ENCODE measurements at places on chromosomes 12 and 14. TPM values are rescaled to one million over a fixed set of nuclear protein-coding genes. Genes with fewer than 3 reads are reported as not detected.

GRCh38 chr14:21382095-21382494, 1.7 kb downstream of the SUPT16H start:
- H3K4me3 ChIP-seq = peak overlapping the region; percentile 96
- no peaks in the 10 kb centered on the region for H3K4me1 ChIP-seq
- H3K36me3 ChIP-seq = peaks cover 38% of the 10 kb centered on the region
- no peaks in the 10 kb centered on the region for H3K27me3 ChIP-seq
- no peak for DNase-seq
- no peak overlapping the region for H3K27ac ChIP-seq

GRCh38 chr12:132502149-132502881, 12.4 kb downstream of the FBRSL1 start:
- H3K4me3 ChIP-seq = no peak overlapping the region
- DNase-seq = peak; percentile 93
- no peaks in the 10 kb centered on the region for H3K27me3 ChIP-seq
- peaks cover 4% of the 10 kb centered on the region for H3K4me1 ChIP-seq
- H3K27ac ChIP-seq = no peak overlapping the region

GRCh38 chr14:23805761-23806160, 147.8 kb upstream of the DHRS4 start:
- H3K27me3 ChIP-seq = no peaks in the 10 kb centered on the region
- H3K4me3 ChIP-seq = no peak overlapping the region
- H3K4me1 ChIP-seq = no peaks in the 10 kb centered on the region
- H3K36me3 ChIP-seq = no peaks in the 10 kb centered on the region
- no peak for DNase-seq
- no peak overlapping the region for H3K27ac ChIP-seq

DNA sequence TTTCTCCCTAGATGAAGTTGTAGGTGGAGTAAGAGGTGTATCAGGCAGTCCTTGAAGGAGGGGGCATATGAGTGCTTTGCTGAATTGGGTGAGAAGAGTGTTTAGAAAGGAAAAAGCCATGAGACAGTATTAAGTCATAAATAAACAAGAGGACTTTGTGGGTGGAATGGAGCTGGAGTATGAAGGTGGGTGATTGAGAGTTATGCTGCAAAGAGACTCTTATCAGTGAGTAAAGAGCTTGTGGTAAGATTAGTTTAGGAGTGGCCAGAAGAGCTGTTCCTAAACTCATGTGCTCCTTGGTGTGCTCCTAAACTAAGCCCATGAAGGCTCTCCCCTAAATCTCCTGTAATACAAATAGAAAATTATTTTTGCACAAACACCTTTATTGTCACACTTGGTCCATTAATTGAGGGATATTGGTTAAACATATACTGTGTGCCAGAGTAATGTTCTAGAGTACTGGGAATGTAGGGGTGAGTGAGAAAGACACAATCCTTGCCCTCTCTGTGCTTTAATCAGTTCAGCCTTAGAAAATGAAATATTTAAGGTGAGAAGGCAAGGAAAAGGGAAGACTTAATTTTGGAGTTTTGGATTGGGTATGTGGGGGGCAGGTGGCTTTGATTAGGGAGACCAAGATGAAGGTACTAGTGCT, 9.8 kb downstream of the CHPT1 start:
- no peak overlapping the region for H3K4me3 ChIP-seq
- H3K36me3 ChIP-seq = no peaks in the 10 kb centered on the region
- no peaks in the 10 kb centered on the region for H3K27me3 ChIP-seq
- DNase-seq = no peak

DNA sequence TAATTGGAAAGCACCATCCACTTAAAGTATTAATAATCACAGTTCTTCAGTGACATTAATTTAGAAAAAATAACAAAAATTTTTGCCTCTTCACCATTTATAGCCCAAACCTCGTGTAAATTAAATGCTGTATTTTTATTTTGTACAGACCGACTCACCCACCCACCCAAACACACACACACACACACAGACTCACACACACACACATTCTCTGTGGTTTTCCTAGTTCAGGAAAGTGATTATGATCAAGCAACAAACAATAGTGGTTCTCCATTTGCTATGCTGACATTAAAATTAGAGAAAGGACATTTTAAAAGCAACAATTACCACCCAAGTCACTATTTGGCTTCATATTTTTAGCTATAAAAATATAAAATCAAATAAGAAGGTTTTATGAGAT, 112.5 kb upstream of the FLRT2 start:
- no peak overlapping the region for H3K27ac ChIP-seq
- no peaks in the 10 kb centered on the region for H3K27me3 ChIP-seq
- no peak for DNase-seq
- H3K4me3 ChIP-seq = no peak overlapping the region
- no peaks in the 10 kb centered on the region for H3K36me3 ChIP-seq

DNA sequence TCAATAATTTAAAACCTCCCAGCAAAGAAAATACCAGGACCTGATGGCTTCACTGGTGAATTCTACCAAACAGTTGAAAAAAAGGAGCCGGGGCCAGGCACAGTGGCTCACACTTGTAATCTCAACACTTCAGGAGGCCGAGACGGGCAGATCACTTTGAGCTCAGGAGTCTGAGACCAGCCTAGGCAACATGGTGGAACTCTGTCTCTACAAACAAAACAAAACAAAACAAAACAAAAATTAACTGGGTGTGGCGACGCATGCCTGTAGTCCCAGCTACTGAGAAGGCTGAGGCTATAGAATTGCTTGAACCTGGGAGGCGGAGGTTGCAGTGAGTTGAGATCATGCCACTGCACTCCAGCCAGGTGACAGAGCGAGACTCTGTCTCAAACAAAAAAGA, 13.7 kb upstream of the TROAP start:
- DNase-seq = no peak
- no peaks in the 10 kb centered on the region for H3K36me3 ChIP-seq
- 0 out of 2 replicates have a peak, but pooled peaks cover 3% of the 10 kb centered on the region for H3K27me3 ChIP-seq
- H3K4me1 ChIP-seq = no peaks in the 10 kb centered on the region
- H3K4me3 ChIP-seq = no peak overlapping the region

DNA sequence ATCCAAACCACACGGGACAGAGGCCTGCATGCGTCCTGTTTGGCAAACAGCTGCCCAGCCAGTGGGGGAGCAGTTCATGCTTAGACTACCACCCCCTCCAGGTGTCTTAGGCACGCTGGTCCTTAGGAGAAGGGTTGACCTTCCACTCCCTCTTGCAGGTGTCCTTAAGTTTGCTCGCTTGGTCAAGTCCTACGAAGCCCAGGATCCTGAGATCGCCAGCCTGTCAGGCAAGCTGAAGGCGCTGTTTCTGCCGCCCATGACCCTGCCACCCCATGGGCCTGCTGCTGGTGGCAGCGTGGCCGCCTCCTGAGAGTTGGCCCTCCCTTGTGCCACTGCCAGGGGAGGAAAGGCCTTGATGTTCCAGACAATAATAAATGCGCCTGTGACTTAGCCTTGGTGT, 1.8 kb downstream of the C12orf57 start:
- H3K4me3 ChIP-seq = peak overlapping the region; percentile 93
- H3K36me3 ChIP-seq = peaks cover 25% of the 10 kb centered on the region
- no peak for DNase-seq
- H3K27ac ChIP-seq = no peak overlapping the region

GRCh38 chr12:32312049-32312670, 87.2 kb upstream of the FGD4 start:
- no peak overlapping the region for H3K27ac ChIP-seq
- DNase-seq = no peak
- H3K36me3 ChIP-seq = peaks cover 29% of the 10 kb centered on the region
- no peaks in the 10 kb centered on the region for H3K27me3 ChIP-seq
- no peak overlapping the region for H3K4me3 ChIP-seq

DNA sequence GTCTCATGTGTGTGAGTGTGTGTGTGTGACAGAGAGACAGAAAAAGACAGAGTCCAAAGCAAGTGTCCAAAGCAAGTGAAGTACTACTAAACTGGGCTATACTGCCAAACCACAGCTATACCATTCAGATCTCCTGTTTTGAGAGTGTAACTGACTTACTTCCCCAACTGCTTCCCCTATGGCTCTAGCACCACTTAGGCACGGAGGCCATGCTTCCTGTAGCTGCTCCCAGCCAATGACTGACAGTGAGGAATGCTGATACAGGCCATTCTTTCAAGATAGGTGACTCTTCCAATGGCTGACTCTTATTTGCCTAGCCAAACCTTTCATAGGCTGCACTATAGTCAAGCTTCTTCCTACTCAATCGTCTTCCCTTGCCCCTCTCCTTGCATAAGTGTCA, 393.2 kb downstream of the BCAT1 start:
- peaks cover under 1% of the 10 kb centered on the region for H3K4me1 ChIP-seq
- no peaks in the 10 kb centered on the region for H3K27me3 ChIP-seq
- H3K36me3 ChIP-seq = no peaks in the 10 kb centered on the region
- no peak overlapping the region for H3K4me3 ChIP-seq
- H3K27ac ChIP-seq = no peak overlapping the region

- H3K27me3 ChIP-seq = no peaks in the 10 kb centered on the region
- no peaks in the 10 kb centered on the region for H3K36me3 ChIP-seq
- H3K4me1 ChIP-seq = no peaks in the 10 kb centered on the region
- no peak overlapping the region for H3K27ac ChIP-seq
- no peak overlapping the region for H3K4me3 ChIP-seq
Measured at GRCh38 chr14:51733147-51733546, 81.4 kb downstream of the FRMD6 start.

GRCh38 chr14:47674148-47674542, 1.3 kb downstream of the MDGA2 start:
- no peak overlapping the region for H3K27ac ChIP-seq
- no peaks in the 10 kb centered on the region for H3K4me1 ChIP-seq
- peak; percentile 38 for DNase-seq

DNA sequence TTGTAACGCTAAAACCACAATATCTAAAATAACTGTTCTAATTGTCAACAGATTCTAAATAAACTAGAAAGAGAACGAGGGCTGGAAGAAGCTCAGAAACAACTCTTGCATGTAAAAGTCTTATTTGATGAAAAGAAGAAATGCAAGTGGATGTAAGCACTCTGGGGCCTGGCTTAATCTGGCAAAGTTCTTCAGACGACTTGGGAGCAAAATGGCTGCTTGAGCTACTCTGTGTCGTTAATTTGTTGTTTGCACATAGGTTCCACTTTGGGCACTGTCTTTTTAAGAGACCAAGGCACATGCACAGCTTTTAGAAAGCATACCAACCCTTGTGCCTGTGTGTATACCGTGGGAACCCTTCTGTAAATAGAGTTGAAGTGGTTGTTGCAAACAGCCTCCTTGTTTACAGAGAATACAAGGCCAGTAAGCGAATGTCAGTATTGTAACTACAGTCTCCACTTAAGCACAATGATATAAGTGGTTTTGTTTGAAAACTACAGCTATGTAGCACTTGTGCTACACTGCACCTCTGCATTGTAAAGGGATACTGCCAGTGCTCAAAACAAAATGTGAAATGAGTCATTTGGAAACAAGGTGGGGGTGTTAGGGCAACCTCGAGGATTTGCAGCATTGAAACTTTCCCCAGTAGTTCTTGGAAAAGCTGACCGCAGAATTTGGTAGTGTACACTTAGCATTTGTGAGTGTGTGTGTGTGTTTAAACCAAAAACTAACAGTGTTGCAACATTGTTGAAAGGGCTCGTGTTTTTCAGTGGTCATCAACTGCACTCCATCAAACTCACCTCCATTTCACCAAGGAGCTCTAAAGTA, 154.3 kb downstream of the CEP83 start:
- no peaks in the 10 kb centered on the region for H3K27me3 ChIP-seq
- peaks cover 11% of the 10 kb centered on the region for H3K4me1 ChIP-seq
- peak overlapping the region; percentile 80 for H3K27ac ChIP-seq
- no peak overlapping the region for H3K4me3 ChIP-seq
- H3K36me3 ChIP-seq = peaks cover 11% of the 10 kb centered on the region

DNA sequence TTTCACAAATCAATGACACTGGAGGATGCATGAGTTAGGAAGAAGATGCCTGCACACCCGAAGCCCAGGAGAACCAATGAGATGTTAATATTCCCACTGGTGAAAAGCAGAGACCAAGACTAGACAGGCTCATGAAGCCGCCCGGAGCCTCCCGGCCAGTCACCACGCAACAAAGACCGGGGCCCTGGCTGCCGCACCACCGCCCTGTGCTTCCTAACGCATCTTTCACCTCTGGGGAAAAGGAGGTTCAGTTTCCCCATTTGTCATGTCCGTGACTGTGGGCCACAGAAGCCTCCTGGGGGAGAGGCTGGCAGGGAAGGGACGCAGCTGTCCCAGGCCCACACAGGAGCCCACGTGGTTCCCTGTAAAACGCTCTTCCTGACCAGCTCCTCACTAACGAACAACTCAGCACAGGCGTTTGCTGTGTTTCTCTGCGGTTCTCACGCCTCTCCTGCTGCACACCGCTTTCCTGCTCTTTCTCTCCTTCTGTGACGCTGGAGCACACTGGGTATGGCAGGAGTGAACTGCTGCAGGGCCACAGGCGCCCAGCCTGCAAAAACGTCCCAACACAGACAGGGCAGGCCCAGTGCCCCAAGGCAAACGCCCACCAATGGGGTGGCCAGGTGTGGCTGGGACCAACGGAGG, 10.8 kb downstream of the RIMBP2 start:
- no peak overlapping the region for H3K4me3 ChIP-seq
- peak; percentile 34 for DNase-seq
- no peaks in the 10 kb centered on the region for H3K36me3 ChIP-seq
- H3K4me1 ChIP-seq = no peaks in the 10 kb centered on the region

DNA sequence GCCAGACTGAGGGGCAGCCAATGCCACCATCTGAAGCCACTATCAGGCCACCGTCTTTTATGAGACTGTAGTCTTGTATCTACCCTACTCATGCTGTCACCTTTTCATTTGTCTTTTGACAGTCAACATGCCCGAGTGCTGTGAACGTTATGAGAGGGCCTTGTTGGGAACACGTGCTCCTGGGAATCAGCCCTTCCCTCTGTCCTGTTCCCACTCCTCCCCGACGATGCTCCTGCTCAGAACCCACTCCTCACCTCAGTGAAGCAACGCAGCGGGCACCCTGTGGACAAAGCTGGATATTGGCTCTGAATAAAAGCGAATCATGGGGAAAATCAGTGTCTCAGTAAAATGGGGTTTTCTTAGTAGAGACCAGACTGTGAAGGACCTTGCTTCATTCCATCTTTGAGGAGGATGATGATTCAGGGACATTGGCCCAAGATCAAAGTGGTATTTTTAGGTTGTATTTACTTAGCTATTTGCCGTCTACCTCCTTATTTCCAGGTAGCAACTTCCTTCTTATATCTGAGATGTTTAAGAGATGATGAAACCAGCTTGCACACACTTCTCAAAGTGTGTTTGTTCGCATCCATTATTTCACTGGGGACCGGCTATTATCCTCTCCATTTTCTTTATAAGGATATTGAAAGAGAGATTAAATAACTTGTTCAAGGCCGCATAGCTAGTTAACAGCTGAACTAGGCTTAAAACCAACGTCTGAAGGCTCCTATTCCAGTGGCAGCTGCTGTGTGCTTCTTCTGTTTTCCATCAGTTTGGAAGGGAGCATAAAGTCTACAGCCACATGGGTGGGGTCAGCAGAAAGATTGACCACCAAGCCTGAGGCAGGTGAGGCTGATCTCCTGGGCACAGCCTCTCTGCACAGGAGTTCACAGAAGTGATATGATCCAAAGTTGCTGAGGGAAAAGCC, 43.9 kb upstream of the CTDSP2 start:
- no peaks in the 10 kb centered on the region for H3K27me3 ChIP-seq
- DNase-seq = no peak
- no peak overlapping the region for H3K4me3 ChIP-seq
- H3K27ac ChIP-seq = no peak overlapping the region
- H3K4me1 ChIP-seq = peaks cover 11% of the 10 kb centered on the region

KRT3 gene
- total RNA-seq = not detected

KRT8 gene
- total RNA-seq = 244 TPM

EPS8 gene
- 1.9 TPM for total RNA-seq
